Astrocyte of the spinal cord (primary cell): ENCODE measurements at places on chromosomes 1 and 21.

- no peak for DNase-seq
Measured at GRCh38 chr1:225480825-225481434, 53.1 kb upstream of the LBR start.

GRCh38 chr1:215992620-215993019 lies 425.5 kb downstream of the KCTD3 start:
- DNase-seq, result peak; percentile 39

DNA sequence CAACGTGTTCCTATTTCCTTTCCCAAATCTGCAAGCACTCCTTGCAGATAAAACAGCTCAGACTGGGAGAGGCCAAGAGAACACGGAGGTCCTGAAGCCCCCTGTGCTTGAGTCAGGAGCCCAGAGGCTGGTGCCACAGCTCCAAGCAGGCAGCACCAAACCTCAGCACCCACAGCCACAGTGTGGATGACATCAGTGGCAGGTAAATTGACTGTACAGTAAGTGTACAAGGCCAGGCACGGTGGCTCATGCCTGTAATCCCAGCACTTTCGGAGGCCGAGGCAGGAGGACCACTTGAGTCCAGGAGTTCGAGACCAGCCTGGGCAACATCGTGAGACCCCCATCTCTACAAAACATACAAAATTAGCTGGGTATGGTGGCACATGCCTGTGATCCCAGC lies 1.9 kb upstream of the COL6A1 start:
- DNase-seq, result no peak

DNA sequence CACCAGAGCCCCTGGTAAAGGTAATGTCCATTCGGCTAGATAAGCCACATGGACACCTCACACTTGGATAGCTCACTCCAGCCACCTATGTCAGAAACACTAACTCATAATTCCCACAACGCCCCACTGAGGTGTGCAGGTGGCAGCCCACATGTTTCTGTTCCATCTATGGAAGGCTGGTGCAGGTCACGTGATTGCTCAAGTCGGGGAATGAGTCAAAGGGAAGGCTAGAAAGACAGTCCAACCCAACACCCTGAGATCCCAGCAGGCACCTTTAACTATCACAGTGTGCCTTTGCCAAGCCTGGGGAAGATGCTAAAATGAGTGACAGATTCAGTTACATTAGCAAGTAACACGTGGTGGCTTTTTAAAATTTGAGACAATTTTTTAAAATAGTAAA lies 45.3 kb upstream of the KCNE1 start:
- no peak for DNase-seq
